ENCODE measurements at places on chromosomes 3 and 15.
A peak's percentile ranks its signal among the peaks of the same experiment; 100 is the strongest.

GRCh38 chr15:58593870-58594269 is 155.6 kb downstream of the ADAM10 start:
- DNase-seq: no peak

GRCh38 chr3:139577909-139578308 is 38.4 kb upstream of the RBP1 start:
- no peak for DNase-seq

DNA sequence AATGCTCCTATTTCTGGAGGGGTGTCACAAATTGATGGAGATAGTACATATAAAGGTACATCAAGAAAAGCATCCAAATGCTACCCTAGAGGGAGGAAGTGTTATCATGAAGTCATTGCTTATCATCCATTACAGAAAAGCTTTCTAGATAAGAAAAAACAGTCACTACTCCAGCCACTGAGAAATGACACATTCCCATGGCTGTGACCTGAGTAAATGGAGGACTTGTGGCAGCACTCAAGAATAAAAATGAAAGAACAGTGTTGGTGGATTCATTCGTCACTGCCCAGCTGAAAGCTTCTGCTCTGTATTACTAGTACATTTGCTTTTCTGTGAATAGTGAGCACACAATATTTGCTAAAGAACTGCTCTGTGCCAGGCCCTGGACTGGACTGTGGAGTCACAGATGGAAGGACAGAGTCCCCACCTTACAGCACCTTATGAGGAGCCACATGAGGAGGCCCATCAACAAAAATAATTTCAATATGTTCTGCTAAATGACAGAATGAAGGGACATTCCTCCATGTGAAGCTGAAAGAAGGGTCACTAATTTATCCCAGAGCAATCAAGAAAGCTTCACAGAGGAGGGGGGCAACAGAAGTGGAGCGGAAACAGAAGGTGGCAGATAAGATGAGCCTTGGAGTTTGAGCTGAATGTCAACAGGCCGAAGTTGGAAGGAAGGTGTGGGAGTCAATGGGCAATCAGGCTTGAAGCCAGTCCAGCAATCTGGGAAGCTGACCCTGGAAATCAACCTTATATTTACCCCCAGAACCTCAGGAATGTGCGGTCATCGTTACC is 343.5 kb upstream of the TRIM42 start:
- no peak for DNase-seq

- DNase-seq: no peak
Observed at GRCh38 chr3:137071104-137071503, 113.3 kb downstream of the IL20RB start.

DNA sequence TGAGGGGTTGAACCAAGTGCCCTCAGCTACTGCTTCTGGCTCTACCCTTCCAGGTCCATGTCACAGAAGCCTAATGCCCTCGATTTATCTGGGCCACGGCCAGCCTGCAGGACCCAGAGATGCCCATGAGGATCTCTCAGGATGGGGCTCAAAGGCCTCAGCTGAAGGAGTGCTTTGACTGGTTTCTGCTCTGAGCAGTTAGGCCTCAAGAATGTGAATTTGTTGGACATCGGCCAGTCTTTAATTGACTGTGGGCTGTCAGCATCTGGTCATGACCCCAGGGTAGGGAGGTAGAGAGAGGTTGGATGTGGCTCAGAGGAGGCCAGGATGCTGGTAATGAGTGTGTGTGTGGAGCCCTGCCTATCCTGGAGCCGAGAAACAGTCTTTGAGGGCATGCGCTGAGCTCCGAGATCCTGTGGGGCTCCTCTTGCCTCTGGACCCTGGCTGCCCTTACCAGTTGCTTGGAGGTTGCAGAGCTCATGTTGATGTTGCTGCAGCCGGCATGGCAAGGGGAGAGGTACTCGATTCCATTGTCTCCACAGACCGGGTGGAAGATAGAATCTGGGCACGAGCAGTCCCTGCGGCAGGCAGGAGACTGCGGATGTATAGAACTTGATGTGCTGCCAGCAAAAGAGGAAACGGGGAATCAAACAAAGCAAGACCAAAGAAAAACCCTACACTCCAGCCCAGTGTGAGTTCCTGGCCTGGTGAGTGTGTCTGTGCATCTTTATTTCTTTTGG is 49.1 kb upstream of the RAB6B start:
- peak; percentile 37 for DNase-seq

GRCh38 chr3:126891791-126892190 is 91.1 kb upstream of the PLXNA1 start:
- DNase-seq: no peak

- no peak for DNase-seq
Observed at GRCh38 chr15:71551566-71551965, 258.8 kb upstream of the NR2E3 start.

GRCh38 chr15:26852980-26853379 is 13.9 kb upstream of the GABRA5 start:
- no peak for DNase-seq

DNA sequence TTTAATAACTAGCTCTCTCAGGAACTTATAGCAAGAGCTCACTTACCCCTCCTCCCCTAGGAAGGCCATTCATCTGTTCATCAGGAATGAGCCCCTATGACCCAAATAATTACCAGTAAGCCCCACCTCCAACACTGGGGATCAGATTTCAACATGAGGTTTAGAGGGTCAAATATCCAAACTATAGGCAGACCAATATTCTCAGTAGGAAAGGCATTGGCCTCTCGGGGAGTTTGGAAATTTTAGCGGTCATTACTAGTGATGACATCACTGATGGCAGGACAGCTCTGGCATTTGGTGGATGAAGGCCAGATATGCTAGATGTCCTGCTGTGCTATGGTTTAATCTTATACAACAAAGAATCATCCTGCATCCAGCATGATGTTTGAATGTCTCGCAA is 15.2 kb upstream of the CD47 start:
- no peak for DNase-seq

DNA sequence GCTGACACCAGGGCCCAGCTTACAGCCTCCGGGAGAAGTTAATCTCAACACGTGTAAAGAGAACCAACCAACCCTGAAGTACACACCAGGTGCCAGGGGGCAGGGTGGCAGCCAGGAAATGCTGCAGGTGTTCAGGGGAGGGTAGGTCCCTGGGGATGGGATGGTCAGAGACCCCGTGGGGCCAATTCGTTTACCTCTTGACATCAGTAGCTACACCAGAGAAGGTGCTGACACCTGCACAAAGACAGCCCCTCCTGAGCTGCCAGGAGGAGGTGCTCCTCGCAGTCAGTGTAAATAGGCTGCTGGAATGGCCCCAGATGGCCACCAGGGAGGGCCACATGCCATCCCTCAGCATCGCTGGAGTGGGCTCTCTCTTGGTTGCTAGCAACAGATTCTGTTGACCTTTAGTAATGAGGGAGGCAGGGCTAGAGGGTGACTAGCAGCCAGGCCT is 52.8 kb downstream of the CORO2B start:
- peak; percentile 87 for DNase-seq

GRCh38 chr3:48662145-48662752 is 437 bp downstream of the CELSR3 start:
- DNase-seq: peak; percentile 63

DNA sequence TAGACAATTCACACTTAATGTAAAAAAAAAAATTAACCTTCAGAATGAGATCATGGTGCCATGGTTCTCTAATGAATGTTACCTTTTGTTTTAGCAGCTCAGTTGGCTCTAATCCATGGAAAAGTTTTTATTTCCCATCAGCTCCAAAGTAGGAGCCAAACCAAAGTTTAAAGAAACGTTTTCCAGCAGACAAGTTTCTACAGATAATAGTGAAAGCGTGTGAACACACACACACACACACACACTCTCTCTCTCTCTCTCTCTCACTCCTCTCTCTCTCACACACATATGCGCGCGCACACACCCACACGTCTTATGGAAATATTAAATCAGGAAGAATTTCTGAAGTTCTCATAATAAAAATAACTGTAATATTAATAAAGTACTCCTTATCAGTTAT is 46.9 kb downstream of the MBNL1 start:
- DNase-seq: no peak

DNA sequence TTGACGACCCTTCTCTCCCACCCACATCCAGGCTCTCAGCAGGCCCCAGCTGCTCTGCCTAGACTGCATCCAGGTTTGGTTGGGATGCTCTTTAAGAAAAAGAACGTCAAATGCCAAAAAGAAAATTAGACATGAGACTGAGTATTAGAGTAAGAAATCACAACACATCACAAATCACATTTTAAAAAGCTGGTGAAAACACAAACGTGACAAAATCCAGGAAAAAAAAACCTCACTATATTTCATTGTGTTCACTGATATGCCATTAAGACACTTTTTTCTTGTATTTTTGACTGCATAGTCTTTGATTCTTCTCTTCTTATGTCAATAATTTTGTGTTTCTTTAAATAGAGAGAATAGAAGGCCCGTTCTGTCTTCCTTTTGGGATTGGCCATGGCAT is 243.7 kb downstream of the TLE3 start:
- DNase-seq: no peak

DNA sequence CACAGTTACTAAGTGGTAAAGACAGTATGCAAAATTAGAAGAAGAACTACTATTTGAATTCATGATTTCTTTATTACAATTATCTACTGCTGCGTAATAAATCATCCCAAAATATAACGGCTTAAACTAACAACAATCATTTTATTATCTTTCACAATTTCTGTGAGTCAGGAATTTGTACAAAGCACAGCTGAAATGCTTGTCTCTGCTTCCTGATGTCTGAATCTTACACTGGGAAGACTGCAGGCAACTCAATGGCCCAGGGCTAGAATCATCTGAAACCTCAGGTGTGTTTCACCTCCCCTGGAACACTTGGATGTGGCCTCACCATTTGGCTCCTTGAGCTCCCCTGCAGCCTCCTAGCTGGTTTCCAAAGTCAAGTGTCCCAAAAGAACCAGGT is 145.1 kb downstream of the MAGI1 start:
- no peak for DNase-seq

- DNase-seq: peak; percentile 88
Observed at GRCh38 chr3:141392897-141393734, 24.8 kb downstream of the ZBTB38 start.

DNA sequence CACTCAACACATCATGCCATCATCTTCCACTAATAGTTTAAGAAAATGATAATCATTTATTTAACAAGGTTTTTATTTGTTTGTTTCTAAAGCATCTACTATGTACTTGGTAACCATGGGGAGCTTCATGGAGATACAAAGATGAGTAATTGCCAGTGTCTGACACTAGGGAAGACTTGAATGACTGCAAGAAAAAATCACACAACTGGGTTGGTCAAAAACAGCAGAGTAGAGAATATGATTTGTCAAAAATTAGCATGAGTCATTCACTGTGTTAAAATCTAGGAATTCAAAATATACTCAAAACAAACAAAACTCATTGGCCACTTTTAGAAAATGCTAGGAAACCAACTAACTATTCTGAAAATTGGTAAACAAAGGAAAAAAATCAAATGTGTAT is 6.3 kb downstream of the BNC1 start:
- DNase-seq: no peak

- peak; percentile 94 for DNase-seq
Observed at GRCh38 chr15:88246666-88247446, 9.7 kb downstream of the NTRK3 start.

DNA sequence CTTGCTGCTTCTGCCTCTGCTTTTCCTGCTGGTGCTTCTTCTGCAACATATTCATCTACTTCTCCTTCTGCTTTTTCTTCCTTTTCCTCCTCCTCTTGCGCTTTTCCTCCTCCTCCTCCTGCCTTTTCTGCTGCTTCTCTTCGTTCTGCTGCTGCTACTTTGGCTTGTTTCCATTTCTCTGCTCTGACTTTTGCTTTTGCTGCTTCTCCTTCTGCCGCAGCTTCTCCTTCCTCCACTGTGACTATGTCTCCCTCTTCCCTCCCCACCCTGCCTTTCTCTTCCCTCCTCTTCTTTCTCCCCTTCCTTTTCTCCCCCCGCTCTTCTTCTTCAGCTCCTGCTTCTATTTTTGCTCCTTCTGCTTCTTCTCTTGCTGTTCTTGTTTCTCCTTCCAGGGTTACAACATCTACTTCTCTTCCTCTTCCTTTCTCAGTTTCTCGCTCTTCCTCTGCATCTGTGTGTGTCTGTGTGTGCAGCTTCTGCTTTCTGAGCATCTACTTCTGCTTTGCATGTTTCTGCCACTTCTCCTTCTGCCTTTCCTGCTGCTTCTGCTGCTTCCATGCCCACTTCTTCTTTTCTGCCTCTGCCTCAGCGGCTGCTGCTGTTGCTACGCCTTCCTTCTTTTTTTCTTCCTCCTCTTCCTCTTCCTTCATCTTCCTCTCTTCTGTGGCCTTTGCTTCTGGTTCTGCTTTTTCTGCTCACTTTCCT is 51.4 kb downstream of the FAM43A start:
- no peak for DNase-seq

DNA sequence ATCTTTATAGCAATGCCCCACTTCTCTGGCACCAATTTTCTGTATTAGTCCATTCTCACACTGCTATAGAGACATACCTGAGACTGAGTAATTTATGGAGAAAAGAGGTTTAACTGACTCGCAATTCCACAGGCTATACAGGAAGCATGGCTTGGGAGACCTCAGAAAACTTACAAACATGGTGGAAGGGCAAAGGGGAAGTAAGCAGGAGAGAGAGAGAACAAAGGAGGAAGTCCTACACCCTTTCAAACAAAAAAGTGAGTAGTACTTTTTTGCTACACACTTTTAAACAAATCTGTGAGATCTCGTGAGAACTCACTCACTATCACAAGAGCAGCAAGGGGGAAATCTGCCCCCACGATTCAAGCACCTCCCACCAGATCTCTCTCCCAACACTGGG is 67.8 kb upstream of the ZBED2 start:
- no peak for DNase-seq

- no peak for DNase-seq
Observed at GRCh38 chr15:42101861-42102260, 7.5 kb upstream of the PLA2G4D start.

DNA sequence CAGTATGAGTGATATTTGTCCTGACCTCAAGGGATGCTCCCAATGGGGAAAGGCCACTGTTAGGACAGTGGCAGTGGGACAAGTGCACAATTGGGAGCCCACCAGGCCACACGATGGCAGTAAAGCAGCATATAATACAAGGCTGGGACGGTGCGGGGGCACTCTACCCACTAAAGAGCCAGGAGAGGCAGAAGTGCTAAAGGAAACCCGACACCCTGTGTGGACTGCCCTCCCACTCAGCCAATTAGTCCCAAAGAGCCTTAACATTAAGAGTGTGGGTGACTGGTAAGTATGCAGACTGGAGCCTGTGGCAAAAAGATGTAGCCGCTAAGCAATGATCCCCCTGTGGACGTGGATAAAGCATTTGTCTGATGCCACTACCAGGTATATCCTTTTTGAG is 8.2 kb upstream of the ZNF589 start:
- peak; percentile 93 for DNase-seq

GRCh38 chr3:56357266-56357665 is 111.0 kb downstream of the ERC2 start:
- peak; percentile 63 for DNase-seq

All from endodermal cell (in vitro differentiated cells).